ENCODE measurements at places on chromosomes 4 and X.

DNA sequence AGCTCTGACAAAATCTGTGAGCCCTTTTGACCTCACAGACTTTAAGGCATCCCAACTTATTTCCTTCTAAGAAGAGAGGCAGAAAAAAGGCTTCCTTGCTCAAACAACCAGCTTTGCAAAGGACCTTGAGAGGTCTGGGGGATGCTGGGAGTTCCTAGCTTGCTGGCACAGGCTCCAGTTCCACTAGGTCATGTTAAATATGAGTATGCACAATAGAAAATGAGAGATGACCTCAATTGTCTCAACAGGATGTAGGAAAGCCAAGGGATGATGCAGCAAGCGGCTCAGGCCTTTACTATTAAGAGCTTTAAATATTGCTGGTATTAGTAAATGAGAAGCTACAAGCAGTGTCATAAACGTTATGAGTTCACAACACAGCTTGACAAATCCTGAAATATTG lies 13.3 kb upstream of the ZNF827 start:
- no peak for DNase-seq

- no peak for DNase-seq
Measured at GRCh38 chr4:26837993-26838842, 22.4 kb upstream of the STIM2 start.

GRCh38 chr4:170374770-170375169 lies 285.0 kb upstream of the AADAT start:
- no peak for DNase-seq

- no peak for DNase-seq
Measured at GRCh38 chr4:16717266-16717970, 181.0 kb downstream of the LDB2 start.

GRCh38 chr4:167906851-167907250 lies 185.5 kb upstream of the ANXA10 start:
- no peak for DNase-seq

DNA sequence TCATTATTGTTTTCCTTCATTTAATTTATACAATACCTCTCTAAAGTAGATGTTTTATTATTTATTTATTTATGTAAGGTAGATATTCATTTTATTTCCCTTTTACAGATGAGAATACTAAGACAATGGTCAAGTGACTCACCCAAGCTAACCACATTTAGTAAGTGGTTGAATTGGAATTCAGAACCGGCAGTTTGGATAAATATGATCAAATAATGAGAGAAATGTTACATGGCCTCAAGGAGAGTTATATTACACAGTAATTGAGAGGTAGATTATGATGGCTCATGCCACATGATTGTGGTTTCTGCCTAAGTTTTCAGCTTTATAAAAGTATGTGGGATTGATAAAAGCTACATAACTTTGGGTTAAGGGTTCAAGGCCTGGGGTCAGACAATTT lies 239.4 kb upstream of the BOD1L1 start:
- no peak for DNase-seq

GRCh38 chr4:1410491-1411325 lies 4.5 kb upstream of the NKX1-1 start:
- no peak for DNase-seq

DNA sequence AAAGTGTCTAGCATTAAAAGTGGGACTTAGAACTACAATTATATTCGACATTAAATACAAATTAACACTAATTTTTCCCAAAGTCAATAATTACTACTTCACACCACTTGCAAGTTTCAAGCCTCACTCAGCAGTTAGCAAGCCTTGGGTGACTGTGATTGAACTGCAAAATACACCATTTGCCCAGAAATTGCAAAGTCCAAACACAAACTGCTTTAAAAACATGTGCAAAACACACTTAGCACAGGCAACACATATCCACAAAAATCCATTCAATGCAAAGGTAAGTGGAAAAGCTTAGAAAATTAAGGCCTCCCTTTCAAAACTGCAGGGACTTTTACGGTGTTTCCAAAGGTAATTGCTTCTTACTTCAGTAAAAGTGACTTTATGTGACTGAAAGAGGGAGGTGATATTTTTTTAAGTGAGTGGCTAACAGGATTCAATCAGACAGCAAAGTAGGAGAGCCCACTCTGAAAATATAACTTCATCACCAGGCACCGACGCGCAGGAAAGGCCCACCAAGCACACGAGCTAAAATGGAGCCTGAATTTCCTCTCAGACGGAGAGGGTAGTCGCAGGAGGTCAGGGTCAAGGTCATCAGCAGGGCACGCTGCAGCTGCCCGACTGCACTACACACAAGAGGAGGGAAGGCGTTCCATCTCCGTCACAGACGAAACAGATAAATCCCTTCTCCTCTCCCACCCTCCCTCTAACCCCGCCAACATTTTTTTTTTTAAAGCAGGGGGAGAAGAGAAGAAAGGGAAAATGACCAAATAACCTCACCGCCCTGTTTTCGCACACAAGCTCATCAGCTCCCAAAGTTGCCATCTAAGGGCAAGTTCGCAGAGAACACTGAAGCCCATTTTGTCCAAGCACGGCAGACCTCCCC lies 3.1 kb downstream of the ZNF827 start:
- no peak for DNase-seq

DNA sequence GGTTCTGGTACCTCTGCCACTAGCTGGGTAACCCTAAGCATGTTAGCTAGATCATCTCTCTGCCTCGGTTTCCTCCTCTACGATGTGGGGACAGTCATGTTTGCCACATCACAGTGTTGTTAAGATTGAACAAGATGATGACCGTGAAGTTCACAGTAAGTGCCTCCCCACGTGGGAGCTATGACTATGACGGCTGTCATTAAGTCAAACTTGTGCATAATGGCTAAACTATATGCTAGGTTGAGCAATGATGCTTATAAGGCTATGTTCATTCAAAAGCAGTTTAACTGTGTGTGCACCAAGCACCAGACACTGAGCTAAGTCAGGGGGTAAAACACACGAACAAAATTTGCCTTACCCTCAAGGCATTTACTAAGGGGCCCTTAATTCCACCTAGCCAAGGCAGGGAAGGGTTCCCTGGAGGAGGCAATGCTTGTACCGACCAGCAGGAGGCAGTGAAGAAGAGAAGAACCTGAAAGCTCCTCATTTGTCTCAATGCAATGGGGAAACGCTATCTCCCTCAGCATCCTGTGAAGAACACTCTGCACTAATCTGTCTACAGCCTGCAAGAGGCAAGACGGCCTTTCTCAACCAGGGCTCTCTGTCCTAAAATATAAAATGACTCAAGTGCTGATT lies 52.9 kb downstream of the MAP7D2 start:
- no peak for DNase-seq

DNA sequence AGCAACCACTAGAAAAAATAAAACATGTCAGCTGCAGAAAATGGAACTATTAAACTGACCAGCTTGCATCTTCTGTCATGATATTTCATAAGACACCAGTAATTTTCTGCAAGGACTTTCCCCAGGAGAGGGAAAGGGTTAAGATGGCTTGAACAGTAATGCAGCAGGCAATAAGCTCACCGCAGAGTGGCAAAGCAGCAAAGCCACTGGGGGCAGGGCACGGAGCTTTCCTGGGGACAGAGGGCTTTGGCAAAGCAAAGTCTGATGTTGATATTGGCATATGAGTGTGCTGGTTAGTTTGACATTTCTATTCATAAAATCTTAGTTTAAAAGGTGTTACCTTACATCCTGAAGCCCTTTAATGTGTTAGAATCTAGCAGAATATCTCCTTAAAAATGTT lies 55.1 kb upstream of the NAP1L5 start:
- no peak for DNase-seq

- DNase-seq: no peak
Measured at GRCh38 chrX:39627257-39627656, 470.5 kb downstream of the BCOR start.

GRCh38 chrX:151031391-151031975 lies 48.3 kb downstream of the HMGB3 start:
- no peak for DNase-seq

GRCh38 chr4:97911236-97911906 lies 231.9 kb downstream of the STPG2 start:
- DNase-seq: no peak

DNA sequence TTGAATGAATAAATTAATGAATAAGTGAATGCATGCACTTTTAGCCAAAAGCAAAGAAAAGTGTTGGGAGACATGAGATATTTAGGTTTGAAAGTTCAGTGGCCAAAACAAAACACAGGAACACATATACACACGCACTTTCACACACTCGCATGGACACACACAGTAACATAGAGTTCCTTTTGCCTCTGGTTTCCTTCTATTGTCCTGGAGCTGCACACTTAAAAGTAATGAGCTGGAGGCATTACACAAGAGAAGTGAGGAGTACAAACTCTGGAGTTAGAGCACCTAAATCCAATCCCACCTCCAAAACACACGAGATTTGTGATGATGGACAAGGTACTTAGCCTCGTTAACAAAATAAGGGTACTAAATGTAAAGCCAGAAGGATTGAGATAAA lies 18.7 kb downstream of the PPA2 start:
- DNase-seq: no peak

- no peak for DNase-seq
Measured at GRCh38 chrX:9019151-9019550, 14.8 kb downstream of the FAM9B start.

DNA sequence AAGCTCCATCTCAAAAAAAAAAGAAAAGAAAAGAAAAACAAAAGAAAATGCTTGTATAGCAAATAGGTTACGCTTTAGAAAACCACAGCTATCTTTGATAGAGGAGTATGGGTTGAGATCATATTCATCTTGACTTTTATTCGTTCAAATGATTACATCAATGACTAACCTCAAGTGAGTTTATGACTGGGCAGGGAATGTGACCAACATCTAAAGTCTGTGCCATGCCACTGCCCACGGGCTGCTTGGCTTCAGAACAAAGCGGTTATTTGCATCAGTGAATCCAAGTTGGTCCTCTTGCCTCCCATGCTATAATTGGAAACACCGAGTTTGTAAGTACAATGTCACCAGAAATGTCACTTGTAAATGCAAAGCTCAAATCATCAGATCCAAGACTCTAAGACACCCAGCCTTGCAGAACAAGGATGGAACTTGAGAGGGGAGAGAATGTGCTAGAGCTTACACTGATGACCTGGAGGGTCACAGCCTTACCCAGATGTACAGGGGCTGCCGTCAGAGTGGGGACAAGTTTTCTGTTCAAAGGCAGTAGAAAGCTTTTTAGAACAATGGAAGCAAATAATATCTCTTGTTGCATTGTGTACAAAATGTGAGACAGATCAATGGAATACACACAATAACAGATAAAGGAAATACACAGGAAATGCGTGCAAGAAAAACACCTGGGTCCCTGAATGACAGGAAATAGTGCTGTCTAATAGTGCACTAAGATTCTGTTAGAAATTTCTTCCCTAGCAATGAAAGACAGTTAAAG lies 8.4 kb upstream of the OPN1LW start:
- no peak for DNase-seq
